ENCODE measurements at places on chromosomes 4 and X.

DNA sequence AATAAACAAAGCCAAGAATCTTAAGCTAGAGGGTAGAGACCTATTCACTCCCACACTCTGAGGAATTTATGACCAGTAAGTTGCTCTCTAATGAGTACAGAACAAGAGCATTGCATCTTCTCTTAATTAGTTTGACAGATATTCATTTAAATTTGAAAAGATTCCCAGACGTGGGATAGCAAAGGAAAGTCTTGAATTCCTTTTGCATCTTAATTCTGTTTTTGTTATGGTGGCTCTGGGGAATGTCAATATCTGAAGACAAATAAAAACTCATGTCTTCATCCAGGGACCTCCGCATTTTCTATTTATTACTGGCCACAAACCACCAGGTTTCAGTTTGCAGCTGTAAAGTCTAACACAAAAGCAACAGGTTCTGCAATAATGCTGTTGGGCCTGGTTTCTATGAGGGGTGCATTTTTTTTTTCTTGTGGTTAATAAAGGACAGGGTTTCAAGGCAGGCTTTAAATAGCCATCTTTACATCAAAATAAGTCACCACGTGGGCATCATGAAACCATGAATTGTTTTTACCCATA, 172.3 kb downstream of the SHROOM3 start:
- no peak for DNase-seq

- DNase-seq, result peak; percentile 37
Observed at GRCh38 chr4:138749303-138749702, 266.3 kb upstream of the NOCT start.

GRCh38 chrX:30147996-30148643, 67.2 kb upstream of the MAGEB2 start:
- DNase-seq, result no peak

DNA sequence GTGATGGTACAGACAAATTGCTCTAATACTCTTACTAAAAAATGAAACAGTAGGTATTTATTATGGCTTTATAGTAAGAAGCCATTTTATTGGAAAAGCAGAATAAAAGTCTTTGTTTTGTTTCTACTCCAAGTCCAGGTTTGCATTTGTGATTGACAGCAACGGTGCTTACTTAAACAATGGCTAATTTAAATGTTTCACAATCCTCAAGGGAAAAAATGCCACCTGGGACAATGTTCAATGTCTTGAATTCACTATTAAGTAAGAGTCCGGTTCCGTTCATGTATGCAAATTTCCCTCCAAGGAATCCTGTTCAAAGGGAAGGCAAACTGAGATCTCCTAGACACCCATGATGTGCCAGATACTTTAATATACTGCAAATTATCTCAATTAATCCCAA, 123.6 kb downstream of the RBM47 start:
- DNase-seq, result no peak

DNA sequence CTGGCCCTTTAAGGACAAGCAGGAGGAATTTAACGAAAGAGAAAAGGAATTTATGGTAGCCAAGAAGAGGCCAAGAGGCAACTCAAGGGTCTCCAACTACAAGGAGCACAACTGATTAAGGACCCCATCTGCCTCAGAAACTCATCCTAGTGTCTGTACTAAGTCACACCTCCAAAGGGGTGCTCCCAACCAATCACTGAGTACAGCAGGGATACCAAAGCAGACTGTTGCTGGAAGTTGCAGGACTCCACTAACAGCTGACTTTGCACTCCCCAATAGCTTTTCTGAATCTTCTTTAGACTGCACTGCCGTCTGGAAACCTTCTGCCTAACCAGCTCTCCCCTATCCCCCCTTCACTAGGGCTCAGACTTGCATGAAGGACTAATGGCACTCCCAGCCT, 50.6 kb downstream of the ATP11C start:
- peak; percentile 22 for DNase-seq

GRCh38 chr4:40244606-40245005, 47.8 kb downstream of the RHOH start:
- no peak for DNase-seq

GRCh38 chr4:106032851-106033286, 137.6 kb downstream of the NPNT start:
- DNase-seq, result peak; percentile 6

- peak; percentile 62 for DNase-seq
Observed at GRCh38 chr4:73843369-73843768, 6.9 kb downstream of the CXCL6 start.

GRCh38 chr4:62130637-62131036, 930.5 kb downstream of the ADGRL3 start:
- DNase-seq, result no peak

GRCh38 chr4:127463883-127464282, 168.9 kb upstream of the INTU start:
- DNase-seq, result no peak

DNA sequence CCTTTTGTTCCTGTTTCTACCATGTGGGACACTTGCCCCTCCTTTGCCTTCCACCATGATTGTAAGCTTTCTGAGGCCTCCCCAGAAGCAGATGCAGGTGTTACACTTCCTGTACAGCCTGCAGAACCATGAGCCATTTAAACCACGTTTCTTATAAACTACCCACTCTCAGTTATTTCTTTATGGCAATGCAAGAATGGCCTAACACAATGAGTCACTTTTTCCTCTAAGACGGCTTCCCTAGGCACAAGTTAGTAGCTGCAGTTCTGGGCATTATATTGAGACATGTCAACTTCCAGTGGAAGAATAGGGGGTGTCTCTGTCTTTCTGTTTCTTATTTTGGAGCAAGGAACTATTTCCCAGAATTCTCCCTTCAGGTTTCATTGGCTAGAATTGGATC, 32.9 kb upstream of the DIPK2B start:
- no peak for DNase-seq

GRCh38 chr4:78551420-78552351, at the start of gene ANXA3:
Gene ANXA3 (plus strand): TSS chr4:78551770. CDS start chr4:78554474, 2,704 bp downstream.
- DNase-seq, result no peak

DNA sequence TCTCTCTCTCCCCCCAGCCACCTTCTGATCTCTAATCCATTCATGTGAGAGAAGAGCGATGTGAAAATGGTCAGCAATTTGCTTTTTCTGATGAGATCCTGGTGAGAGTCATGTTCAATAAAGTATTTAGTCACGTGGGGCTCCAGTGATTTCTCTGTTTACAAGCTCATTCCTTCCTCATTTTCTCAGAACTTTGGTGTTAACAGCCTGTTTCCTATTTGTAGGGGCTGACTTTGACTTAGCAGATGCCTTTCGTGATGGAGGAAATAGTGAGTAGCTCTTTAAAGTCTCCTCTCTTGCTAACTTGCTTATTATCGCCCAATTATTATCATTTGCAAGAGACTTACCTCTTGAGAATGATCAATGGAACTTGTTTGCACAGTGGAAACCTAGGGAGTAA, 72.6 kb upstream of the CD99 start:
- no peak for DNase-seq

GRCh38 chr4:112550728-112551127, 34.7 kb upstream of the NEUROG2 start:
- peak; percentile 75 for DNase-seq

- DNase-seq, result no peak
Observed at GRCh38 chr4:141155586-141155985, 22.3 kb upstream of the RNF150 start.

- peak; percentile 43 for DNase-seq
Observed at GRCh38 chr4:94127707-94128328, 79.8 kb upstream of the SMARCAD1 start.

GRCh38 chr4:174708381-174708780, 120.7 kb downstream of the GLRA3 start:
- no peak for DNase-seq

DNA sequence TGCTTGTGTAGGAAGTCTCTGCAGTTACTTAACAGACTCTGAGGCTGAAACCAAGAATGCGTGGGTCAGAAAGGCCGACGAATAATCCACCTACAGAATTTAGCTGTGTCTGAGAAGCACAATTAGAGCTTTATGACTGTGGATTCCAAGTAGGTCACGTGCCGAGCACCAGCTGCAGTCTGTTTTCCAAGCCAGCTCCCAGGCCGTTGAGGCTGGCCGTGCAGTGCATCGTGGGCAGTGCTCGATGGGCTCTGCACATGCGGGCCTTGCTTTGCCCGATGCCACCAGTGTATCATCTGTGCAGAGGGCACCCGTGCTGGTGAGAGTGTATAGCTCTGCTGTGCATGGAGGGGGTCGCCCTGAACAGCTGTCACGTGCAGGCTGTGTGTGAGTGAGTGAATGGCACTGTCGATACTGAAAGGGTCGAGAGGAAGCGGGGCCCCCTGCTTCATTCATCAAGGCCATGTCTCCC, 67.5 kb upstream of the CLDN34 start:
- DNase-seq, result peak; percentile 24

GRCh38 chr4:119632216-119632615, 3.6 kb upstream of the PDE5A start:
- peak; percentile 74 for DNase-seq

GRCh38 chr4:106414366-106414765, 45.8 kb upstream of the GIMD1 start:
- DNase-seq, result peak; percentile 80

DNA sequence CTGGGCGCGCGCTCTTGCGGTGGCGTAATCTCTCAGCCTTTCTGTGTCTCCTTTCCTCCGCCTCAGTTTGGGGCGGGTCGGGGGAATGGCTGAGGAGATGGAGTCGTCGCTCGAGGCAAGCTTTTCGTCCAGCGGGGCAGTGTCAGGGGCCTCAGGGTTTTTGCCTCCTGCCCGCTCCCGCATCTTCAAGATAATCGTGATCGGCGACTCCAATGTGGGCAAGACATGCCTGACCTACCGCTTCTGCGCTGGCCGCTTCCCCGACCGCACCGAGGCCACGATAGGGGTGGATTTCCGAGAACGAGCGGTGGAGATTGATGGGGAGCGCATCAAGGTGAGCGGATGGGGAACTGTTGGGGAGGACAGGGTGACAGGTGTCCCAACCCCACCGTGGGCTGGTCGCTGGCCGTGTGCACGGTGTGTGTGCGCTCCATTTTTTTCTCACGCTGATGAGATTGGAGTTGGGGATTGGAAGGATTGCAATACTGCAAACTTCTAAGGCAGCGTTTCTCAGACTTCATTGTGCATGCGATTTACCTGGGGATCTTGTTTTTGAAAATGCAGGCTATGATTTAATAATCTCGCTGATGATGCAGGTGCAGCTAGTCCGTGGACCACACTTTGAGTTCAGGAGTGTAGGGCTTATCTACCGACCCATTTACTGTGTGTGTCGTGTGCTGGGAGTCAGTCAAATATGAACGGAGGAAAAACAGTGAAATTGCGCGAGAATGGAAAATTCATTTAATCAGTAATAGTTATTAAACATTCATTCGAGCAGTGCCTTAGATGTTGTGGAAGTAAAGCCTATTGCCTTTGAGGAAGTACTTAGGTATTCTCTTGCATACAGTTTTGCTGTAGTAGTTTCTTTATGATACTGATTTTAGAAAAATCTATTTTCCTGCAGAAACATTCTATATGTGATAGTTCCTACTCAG, at the start of gene RAB33B:
Gene RAB33B (plus strand): TSS at position 11 of the 935 bp plus-strand sequence. CDS start 75 bp downstream, at position 86.
- DNase-seq, result peak; percentile 17

- no peak for DNase-seq
Observed at GRCh38 chr4:141090473-141090872, 42.8 kb downstream of the RNF150 start.

DNA sequence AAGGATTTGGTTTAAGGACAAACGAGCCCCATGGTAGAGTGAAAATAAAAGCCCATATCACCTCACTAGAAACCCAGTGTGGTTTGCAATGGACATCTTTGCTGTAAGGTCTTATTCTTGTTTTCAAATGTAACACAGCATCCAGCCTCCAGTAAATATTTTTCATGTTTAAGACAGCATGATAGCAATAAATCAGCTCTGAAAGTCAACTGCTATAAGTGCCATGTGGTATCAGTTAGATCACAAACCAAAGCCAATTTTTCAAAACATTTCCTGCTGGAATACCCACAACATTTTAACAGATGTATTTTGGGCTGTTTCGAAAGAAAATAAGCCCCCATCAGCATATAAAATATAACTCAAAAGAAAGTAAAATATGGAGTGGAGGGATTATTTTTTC, 24.0 kb upstream of the SCML1 start:
- no peak for DNase-seq

- DNase-seq, result no peak
Observed at GRCh38 chrX:34467437-34467836, 189.6 kb downstream of the TMEM47 start.

DNA sequence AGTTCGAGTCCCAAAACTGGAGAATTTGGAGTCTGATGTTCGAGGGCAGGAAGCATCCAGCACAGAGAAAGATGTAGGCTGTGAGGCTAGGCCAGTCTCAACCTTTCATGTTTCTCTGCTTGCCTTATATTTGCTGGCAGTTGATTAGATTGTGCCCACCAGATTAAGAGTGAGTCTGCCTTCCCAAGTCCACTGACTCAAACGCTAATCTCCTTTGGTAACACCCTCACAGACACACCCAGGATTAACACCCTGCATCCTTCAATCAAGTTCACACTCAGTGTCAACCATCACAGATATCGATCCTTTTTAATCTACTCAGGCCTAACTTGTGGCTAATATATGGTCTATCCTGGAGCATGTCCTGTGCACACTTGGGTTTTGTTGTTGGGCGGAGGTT, 18.0 kb upstream of the MAEA start:
- DNase-seq, result no peak

- DNase-seq, result no peak
Observed at GRCh38 chrX:30973784-30974427, 84.9 kb upstream of the TAB3 start.

DNA sequence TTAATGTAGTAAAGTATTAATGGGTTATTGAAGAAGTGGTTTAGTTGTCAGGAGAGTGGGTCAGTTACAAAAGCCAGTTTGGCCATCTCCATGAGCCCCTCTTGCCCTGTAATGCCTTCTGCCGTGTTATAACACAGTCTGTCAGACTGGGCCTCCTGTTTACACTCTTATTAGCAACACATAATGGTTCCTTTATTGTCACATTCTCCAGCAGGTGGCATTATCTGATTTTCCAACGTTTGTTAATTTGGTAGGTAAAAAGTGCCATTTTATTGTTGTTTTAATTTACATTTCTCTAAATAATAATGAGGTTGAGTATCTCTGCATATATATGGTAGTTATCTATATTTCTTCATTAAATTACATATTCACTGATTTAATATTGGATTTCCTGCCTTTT, 560.8 kb downstream of the FGF13 start:
- DNase-seq, result no peak

GRCh38 chrX:148995661-148996060, 495.2 kb downstream of the AFF2 start:
- DNase-seq, result no peak

- no peak for DNase-seq
Observed at GRCh38 chrX:45783002-45783401, 582.3 kb upstream of the DIPK2B start.

DNA sequence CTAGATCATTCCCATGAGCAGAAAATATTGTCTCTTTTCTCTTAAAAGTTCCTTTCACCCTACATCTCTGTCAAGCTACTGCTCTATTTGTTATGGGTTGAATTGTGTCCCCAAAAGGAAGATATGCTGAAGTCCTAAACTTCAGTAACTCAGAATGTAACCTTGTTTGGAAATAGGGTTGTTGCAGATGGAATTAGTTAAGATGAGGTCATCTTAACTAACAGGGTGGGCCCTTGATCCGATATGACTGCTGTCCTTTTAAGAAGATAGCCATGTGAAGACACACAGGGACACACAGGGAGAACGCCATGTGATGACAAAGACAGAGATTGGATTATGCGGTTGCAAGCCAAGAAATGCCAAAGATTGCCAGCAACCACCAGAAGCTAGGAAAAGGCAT, 12.8 kb upstream of the SLC39A8 start:
- DNase-seq, result no peak

All from ELR (cell line).